ENCODE measurements at places on chromosomes 16 and 17.

GRCh38 chr17:48927978-48928745 is 16.5 kb downstream of the SNF8 start:
- DNase-seq = no peak

GRCh38 chr16:54143934-54144571 is 142.5 kb downstream of the IRX3 start:
- DNase-seq = no peak

- no peak for DNase-seq
Measured at GRCh38 chr17:60748204-60748603, 70.6 kb downstream of the BCAS3 start.

GRCh38 chr17:62765351-62765750 is 42.8 kb downstream of the MARCHF10 start:
- no peak for DNase-seq

GRCh38 chr17:82972836-82973372 is 106.5 kb upstream of the METRNL start:
- peak; percentile 16 for DNase-seq

- DNase-seq = no peak
Measured at GRCh38 chr16:72852421-72852820, 195.5 kb downstream of the ZFHX3 start.

DNA sequence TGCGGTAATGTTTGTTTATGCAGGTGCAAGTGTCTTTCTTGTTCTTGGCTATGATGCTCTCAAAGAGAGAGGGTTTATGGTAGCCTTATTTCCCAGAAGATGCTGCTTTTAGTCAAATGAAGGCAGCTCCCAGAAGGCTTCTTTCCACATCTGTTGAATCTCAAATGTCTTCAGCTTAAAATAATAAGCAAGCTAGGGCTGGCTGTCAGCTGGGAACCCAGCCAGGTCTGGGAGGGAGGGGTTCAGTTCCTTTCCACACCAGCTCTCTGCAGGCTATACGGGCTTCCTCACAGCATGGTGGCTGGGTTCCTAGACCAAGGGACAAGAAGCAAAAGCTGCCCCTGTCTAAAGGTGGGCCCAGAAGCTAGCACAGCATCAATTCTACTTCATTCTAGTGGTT is 47.4 kb upstream of the ATF7IP2 start:
- no peak for DNase-seq

- DNase-seq = no peak
Measured at GRCh38 chr17:45440161-45440778, 7.6 kb upstream of the ARHGAP27 start.

DNA sequence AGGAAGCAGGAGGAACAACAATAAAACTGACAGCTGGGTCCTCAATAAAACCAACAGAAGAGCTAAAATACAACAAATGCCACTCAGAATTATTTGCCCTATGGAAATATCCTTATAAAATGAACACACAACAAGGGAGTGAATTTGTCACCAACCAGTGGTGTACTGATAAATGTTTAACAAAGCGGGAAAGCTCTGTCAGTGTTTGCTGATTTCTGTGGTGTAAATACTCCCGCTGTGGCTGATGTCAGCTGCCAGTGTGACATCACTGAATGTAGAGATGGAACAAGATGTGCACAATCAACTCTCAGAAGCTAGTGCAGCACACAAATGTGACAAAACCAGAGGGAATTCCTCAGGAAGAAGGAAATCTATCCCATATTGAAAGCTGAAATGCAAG is 51.9 kb downstream of the CDYL2 start:
- no peak for DNase-seq

DNA sequence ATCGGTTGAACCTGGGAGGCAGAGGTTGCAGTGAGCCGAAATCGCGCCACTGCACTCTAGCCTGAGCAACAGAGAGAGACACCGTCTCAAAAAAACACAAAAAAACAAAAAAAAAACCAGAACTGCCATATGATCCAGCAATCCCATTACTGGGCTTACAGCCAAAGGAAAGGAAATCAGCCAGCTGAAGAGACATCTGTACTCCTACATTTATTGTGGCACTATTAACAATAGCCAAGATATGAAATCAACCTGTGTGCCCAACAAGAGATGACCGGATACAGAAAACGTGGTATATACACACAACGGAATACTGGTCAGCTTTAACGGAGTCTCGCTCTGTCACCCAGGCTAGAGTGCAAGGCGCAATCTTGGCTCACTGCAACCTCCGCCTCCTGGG is 14.6 kb downstream of the FANCA start:
- DNase-seq = no peak

- peak; percentile 95 for DNase-seq
Measured at GRCh38 chr17:75571197-75571884, 16.3 kb upstream of the MYO15B start.

- no peak for DNase-seq
Measured at GRCh38 chr16:74603848-74604247, 3.1 kb downstream of the GLG1 start.

DNA sequence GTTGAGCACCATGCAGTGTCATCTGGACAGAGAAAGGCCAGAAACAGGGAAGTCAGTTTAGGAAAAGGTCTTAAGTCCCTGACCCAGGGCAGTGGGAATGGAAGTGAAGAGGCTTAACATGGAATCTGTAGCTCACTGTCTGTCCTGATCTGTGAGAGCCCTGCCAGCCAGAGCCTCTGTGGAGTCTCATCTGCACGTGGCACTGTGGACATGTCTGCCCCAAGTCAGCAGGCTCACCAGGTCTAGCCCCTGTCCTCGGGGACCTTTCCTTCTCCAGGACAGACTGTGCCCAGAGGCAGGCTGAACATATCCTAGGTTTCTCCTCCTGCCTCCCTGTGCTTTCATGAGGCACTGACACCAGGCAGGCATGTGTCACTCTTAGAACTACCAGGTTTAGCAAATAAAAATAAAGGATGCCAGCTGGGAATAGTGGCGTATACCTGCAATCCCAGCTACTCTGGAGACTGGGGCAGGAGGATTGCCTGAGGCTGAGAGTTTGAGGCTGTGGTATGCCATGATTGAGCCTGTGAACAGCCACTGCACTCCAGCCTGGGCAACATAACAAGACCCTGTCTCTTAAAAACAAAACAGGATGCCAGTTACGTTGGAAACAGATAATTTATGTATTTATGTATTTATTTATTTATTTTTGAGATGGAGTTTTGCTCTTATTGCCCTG is 22.4 kb downstream of the UNK start:
- DNase-seq = no peak

DNA sequence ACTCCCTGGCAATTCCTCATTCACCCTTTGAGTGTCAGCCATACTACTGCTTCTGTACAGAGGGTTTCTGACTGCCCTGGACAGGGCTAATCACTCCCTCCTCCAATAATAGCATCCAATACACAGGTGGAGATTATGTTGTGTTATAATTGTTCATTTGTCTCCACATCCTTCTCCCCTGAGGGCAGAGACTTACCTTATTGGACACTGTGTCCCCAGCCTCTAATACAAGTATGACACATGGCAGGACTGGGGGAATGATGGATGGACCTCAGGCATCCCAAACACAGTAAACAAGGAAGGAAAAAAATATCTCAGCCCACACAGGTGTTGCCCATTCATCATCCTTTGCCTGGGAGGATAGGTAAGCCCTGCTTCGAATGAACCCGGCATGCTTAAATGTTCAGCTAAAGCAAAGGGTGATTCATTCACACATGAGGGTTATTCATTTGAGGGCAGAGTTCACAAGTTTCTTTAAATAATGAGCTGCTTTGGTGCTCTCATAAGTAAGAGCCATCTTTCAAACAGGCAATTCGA is 34.8 kb downstream of the MMD start:
- no peak for DNase-seq

GRCh38 chr17:5330981-5331380 is 48.9 kb downstream of the RABEP1 start:
- DNase-seq = no peak

- DNase-seq = no peak
Measured at GRCh38 chr17:49887086-49887743, 39.3 kb upstream of the TAC4 start.

Measured in GM12891 (cell line).